ENCODE measurements at places on chromosomes 12 and 14.

GRCh38 chr12:93857279-93857938, 180.2 kb downstream of the CRADD start:
- no peak for DNase-seq

DNA sequence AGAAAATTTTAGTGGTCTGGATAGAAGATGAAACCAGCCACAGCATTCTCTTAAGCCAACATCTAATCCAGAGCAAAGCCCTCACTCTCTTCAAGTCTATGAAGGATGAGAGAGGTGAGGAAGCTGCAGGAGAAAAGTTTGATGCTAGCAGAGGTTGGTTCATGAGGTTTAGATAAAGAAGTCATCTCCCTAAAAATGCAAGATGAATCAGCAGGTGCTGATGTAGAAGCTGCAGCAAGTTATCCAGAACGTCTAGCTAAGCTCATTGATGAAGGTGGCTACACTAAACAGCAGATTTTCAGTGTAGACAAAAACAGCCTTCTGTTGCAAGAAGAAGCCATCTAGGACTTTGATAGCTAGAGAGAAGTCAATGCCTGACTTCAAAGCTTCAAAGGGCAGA, 48.5 kb downstream of the FBXO33 start:
- DNase-seq: no peak

GRCh38 chr12:53805791-53806190, 54.0 kb upstream of the CISTR start:
- no peak for DNase-seq

DNA sequence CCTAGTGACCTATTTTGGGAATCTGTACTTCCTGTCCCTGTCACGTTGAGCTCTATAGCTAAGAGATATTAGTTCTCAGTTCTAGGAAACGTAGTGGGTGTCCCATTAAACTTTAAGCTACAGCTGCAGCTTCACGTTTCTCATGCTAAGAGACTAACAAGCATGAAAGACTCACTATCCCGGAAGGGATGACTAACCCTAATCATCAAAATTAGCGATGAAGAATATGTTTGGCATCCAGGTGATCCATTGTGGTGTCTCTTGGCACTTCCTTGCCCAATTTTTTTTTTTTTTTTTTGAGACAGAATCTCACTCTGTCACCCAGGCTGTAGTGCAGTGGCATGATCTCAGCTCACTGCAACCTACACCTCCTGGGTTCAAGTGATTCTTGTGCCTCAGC, 11.0 kb upstream of the LALBA start:
- no peak for DNase-seq

DNA sequence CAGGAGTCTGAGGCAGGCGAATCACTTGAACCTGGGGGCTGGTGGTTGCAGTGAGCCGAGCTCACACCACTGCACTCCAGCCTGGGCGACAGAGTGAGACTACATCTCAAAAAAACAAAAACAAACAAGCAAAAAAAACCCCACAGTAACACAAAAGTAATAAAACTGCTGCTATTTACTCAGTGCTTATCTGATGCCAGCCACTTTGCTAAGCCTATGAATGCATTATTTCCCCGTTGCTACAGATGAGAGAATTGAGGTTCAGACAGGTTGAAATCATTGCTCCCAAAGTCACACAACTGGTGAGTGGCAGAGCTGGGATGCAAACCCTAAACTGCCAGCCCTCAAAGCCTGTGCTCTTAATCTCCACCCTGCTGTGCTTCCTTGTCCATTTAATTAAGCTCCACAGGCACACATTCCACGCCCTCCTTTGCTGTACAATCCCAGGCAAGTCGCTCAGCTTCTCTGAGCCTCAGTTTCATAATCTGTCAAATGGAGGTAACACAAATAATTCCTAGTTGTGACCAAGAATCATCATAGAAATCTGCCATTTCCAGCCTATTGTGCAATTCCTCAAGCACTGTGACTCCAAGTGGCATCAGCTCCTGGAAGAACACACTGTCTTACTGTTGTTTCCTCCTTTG, 5.7 kb upstream of the OAS3 start:
- no peak for DNase-seq

DNA sequence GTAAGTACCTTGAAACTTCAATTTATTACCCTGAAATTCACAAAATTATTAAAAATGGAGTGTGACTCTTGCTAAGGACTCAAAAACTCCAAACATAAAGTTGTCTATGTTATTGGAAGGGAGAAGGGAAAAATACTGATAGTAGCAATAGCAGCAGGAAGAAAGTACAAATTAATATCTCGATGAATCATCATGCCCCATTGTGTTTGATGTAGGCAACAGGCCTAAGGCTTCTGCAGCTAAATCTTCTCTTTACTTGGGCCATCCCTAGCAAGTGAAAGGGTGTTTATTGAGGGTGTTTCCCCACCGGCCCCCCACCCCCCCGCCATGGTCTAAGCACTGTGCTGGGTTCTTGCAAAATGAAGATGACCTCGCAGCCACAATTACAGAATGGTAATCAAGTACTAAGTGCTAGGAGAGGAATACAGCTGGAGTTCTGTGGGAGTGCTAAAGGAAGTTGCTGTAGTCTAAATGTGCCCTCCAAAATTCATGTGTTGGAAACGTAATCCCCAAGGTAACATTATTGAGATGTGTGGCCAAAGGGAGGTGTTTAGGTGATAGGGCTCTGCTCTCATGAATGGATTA, 76.5 kb downstream of the SNAPC1 start:
- DNase-seq: no peak

DNA sequence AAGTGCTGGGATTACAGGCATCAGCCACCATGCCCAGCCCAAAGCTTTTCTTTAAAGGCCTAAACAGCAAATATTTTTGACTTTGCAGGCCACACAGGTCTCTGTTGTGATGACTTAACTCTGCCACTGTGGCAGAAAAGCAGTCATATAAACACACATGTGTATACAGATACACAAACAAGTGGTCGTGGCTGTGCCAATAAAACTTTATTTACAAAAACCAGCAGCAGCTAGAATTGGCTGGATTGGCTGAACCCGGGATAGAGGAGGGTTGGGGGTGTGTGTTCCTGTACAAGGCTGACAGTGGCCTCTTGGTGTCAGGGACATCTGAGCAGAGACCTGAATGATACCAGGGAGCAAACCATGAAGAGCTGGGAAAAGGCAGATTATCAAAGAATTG, 95.6 kb downstream of the NCOR2 start:
- DNase-seq: no peak

GRCh38 chr12:29499235-29499634, 1.7 kb upstream of the OVCH1 start:
- no peak for DNase-seq

- DNase-seq: no peak
Observed at GRCh38 chr12:129693731-129694130, 210.1 kb downstream of the TMEM132D start.

DNA sequence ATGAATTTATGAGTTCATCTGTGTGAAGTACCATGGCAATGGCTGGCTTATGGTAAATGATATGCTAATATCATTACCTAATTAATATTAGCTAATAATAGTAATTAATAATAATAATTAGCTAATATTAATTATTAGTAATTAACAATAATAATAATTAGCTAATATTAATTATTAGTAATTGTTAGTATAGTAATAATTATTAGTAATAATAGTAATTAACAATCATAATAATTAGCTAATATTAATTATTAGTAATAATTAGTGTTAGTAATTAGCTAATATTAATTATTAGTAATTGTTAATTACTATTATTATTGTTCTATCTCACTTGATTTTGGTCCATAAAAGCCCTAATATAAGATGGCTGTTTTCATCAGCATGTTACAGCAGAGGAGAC, 19.8 kb downstream of the RERG start:
- DNase-seq: no peak

DNA sequence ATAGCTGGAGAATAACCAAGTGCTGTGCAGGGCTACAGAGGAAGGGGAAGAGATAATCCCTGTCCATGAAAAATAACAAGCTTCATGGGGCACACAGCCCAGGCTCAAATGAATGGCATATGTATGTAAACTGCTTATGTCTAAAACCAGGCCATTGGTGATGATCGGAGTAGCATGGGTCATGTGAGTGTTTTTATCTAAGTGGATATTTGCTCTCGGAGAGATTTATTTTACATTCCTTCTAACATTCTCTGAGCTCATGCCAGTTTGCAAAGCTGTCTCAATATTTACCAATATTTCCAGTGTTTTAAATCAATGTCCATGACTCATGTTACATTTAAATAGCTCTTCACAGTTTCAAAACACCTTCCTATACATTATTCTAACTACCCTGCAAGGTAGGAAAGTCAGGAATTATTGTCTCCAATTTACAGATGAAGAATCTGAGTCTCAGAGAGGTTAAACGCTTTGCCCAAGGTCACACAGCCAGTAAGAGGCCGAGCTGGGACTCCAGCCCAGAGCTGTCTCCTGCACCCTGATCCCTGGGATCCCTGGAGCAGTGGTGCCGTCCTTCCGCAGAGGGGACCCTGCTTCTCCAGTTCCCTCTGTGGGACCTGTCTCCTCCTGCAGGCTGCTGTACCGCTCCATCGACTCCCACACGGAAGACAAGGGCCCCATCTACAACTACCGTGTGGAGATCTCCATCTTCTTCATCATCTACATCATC, 186.7 kb upstream of the FKBP4 start:
- no peak for DNase-seq

DNA sequence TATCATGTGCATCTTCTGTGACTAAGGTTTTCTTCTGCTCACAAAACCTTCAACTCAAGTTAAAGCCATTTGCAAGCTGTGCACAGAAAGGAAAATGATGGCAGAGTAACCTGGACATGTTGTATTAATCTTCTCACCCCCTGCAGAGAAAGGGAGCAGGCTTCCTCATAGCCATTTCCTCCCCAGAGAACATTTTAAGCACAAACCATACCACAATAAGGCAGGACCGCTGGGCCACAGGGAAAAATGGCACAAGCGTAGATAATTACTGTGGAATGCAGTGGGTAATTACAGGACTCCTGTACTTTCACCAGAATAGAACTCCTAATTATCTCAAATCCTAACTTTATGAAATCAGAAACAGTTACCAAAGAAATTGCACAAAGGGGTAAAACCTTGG, 215.7 kb downstream of the KIF21A start:
- no peak for DNase-seq

DNA sequence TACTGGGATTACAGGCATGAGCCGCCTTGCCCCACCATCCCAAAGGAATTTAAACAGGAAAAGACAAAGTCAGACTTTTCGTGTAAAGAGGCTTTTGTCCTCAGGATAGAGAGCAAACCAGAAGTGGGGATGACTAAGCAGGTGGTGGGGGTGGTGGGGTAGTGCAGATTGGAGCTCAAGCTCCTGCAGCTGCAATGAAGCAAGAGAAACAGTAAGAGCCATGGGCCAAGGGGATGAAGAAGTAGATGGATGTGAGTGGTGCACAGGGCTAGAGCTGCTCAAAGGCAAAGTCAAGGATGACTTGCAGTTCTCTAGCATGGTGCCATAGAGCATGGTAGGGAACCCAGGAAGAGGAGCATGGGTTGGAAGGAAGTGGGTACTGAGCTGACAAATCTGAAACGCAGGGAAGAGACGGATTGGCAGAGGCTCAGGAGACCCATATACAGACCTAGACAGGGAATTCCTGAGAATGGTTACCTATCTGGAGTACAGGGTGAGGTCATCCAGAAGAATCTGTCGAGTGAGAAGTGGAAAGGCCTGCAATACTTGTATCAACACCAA, 11.4 kb upstream of the RNF34 start:
- peak; percentile 76 for DNase-seq

DNA sequence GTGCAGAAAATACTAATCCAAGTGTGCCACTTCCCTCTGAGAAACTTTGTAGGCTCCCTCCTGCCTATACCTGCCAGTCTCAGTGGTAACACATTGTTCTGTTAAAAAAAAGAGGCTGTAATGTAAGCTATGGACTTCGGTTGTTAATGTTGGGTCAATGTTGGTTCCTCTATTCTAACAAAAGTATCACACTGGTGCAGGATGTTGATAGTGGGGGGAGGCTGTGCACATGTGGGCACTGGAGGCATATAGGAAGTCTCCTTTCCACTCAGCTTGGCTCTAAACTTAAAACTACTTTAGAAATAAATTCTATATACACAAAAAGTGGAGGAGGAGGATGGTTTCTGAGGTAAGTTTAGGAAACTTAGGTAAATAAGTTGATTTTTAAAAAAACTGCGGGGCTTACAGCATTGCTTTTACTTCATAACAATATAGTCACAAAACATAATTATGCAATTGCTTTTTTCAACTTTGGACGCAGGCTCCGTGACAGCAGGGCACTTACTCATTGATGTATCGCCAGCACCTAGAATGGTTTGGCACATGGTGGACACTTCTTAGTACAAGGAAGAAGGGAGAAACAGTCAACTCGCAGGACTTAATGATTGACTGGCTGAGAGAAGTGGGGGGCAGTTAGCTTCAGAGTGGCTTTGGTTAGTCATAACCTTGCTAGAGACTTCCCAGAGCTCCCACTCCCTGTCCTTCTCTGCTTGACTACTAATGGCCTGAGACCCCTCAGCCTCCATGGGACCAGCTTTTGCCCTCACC, 7.9 kb upstream of the NYNRIN start:
- DNase-seq: no peak

- DNase-seq: no peak
Observed at GRCh38 chr14:92400579-92401444, 77.8 kb downstream of the SLC24A4 start.

- DNase-seq: no peak
Observed at GRCh38 chr12:54413284-54414190, 5.5 kb downstream of the ITGA5 start.

DNA sequence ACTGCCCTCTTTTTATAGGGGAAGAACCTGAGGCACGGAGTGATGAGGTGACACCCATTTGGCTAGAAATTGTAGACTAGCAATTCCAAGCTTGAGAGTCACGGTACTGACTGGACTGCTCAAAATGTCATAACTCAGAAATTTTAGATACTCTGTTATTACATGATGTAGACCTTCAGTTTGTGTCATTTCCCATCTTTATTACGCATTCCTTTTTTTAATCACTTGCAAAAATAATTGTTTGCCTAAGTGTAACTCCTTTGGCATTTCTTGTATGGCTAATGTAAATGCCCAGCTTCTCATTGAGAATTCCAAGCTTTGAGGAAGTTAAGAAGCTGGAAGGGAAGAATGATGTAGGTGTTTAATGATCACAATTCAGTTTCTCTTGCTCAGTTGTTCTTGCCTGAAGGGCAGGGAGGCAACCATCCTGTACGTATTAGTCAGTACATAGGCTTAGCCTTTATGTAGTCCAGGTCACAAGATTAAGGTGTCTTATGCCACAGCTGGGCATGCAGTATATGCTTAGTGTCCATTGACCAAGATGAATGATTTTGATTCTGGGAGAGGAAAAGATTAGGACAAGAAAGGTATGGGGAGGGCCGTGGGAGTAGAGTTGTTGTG, 68.2 kb upstream of the EVL start:
- no peak for DNase-seq

DNA sequence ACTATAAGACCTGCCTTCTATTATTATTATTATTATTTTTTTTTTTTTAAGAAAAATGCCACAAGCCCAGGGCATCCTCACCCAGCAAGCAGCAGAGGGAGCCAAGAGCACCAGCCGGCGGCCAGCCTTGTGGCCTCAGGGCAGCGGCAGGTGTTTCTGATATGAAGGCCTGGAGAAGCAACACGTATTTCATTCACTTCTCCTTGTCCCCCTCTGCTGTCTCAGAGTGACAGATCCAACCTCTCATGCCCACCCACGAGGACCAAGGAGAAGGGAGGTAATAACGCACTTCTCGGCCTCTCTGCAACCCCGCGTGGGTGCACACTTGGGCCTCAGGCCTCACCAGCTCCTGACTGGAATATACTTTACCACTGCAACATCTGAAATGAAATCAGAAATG, 25.4 kb downstream of the CDC42BPB start:
- DNase-seq: no peak

Measured in AG04450 (cell line).